CD4-positive, alpha-beta T cell treated with Interferon gamma for 1 hour (primary cell): ENCODE measurements at places on chromosomes 3 and 15.
A peak's percentile ranks its signal among the peaks of the same experiment; 100 is the strongest.

DNA sequence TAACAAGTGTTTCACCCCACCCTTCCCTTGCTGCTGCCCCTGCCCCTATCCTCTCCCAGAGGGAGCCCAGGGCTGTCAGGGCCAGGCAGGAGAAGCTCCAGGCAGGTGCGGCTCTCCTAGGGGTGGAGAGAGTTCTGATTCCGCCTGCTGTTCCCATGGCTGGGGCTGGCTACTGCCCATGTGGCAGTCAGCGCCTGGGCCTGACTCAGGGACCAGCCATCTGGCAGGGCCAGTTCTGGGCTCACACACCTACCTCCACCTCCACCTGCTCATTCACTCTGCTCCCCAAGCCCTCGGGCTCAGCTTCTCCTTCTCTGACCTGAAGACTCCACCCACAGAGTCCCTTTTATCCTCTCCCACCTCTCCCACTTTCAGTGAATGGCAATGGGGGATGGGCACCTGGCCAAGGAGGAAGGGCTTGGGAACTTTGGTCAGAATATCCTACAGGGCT is 23.4 kb downstream of the AMOTL2 start:
- no peak for DNase-seq

DNA sequence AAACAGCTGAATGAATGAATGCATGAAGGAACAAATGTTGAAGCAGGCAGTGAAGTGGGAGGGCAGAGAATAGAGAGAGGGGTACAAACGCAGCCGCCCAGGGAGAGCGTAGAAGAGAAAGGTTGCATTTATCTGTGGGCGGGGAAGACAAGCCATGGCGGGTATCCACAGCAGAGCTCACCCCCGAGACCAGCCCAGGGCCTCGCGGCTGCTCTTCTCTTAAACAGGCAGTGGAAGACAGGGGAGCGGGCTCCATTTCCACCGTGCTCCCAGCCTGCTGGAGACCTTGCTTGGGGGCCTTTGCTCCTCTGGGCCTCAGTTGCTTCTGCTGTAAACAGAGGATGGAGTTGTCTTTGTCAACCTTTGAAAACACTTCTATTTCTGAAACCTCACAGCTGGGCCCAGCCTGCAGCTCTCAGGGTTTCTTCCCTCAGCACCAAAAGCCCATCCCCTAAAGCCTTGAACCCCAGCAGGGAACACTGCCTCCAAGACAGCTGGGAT is 259.5 kb downstream of the UACA start:
- DNase-seq = no peak

- no peak for DNase-seq
These were observed 1.6 kb downstream of the BDH1 start for GRCh38 chr3:197554196-197554561.

DNA sequence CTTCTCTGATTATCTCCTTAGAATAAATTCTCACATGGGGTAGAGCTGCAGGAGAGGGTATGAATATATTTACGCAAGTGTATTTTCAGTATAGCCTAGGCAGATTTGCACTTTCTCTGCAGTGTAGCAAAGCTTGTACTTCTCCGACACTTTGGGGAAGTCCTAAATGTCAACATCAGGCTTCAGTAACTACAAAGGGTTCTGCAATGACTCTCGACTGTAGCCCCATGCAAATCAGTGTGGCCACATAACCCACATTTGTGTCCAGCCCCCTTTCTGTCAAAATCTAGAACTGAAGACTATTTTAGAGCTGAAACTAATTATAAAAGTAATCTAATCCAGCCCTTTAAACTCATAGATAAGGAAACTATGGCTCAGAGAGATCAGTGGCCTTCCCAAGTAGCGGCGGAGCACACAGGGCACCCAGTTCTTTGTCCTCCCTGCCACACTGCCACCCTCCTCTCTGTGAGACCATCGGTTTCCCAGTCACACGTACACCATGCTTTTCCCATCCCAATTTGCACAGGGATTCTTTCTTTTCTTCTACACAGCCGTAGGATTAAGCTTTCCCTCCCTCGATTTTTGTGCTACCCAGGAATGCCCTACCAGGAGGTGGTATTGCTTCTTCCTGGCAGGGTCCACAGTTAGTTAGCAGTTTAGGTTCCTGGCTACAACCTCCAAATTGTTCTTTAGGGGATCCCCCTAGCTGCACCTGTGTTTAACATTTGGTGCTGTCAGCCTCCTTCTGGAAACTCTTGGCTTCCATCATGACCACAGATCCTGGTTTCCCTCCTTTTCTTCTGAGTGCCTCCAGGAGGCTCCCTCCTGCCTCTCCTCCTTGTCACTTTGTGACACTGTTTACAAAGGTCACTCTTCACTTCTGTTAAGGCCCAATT is 22.9 kb downstream of the MRAS start:
- peak; percentile 31 for DNase-seq

DNA sequence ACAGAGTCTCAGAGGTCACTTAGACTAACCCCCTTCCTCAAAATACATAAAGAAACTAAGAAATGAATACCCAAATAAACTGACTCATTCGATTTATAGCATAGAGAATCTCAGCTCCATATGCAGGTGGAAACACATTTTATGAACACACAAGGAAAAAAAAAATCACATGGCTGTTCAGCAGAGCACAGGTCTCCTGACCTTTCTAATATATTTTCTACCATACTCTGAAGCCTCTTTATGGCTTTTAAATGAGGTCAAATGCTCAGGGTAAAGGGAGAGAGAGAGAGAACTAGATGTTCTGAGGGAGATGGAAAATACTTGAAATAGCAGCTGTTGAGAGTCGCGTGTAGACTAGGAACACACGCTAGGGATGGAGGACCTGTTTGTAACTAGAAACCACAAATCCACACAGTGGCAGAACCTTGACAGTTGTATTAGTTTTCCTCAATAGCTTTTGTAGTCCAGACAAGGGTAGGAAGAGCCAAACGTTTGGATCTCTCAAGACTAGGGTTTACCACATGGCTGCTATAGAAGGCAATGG is 165.3 kb downstream of the FMN1 start:
- no peak for DNase-seq

GRCh38 chr3:158097081-158097592 is 9.1 kb downstream of the SHOX2 start:
- DNase-seq = no peak

- DNase-seq = no peak
These were observed 11.4 kb downstream of the ACTC1 start for GRCh38 chr15:34783991-34784390.

DNA sequence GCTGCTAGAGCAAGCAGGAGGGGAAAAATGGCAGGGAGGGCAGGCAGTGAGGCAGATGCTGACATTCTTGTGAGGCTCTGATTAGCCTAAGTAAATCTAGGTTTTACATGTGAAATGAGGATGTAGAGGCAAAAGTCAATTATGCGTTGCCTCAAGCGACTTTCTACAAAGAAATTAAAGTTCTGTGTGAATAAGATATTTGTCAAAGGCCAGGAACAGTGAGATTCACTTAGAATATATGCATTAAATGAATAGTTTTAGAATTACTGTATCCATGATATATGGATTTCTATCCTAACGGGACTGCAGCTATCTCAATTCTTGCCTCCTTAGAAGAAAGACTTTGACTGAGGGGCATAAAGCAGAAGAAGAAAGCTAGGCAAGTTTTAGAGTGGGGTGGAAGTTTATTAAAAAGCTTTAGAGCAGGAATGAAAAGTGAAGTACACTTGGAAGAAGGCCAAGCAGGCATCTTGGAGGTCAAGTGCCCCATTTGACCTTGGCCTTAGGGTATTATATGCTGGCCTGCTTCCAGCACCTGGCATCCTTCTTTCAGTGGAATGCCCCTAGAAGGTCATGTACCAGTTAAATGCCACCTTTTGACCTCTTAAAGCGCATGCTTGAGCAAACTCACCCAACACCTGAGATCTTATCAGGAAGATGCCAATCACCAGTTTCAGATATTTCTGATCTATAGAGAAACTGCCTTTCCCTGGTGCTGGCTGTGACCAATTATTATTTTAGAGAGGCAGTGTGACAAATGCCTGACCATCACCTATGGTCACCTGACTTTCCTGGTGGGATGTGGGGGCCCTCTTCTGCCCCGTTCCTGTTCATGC is 38.2 kb downstream of the OSTN start:
- DNase-seq = no peak

GRCh38 chr3:33395900-33396299 is 44.3 kb downstream of the UBP1 start:
- DNase-seq = no peak

- DNase-seq = peak; percentile 16
These were observed 61.4 kb upstream of the POLG start for GRCh38 chr15:89395996-89396395.

DNA sequence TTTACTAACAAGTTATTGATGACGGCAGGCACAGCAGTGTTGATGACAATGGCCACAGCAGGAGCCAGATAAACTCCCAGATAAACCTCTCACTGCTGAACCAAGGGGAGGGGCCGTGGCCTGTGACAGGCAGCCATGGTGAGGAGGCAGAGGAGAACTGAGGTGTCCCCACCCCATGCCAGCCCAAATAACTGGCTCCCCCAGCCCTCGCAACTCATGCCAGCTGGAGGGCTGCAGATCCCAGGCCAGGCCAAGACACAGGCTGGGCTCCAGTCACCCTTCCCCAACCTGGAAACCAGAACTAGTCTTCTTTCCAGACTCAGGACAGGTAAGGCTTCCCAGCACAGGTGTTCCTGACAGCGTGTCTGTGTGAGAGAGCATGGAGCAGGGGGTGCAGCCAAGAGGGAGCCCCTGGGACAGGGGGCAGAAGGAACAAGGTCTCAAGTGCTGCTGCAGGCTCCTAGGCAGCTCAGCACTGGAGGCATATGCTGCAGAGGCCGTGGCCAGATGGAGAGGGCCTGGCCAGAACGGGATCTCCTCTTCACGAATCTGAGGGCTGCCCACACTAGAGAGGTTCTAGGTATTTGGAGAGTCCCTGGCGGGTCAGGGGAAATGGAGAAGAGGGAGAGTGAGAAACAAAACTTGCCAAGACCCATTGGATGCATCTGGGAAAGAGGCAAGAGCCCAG is 15.9 kb downstream of the PLA2G4F start:
- no peak for DNase-seq

DNA sequence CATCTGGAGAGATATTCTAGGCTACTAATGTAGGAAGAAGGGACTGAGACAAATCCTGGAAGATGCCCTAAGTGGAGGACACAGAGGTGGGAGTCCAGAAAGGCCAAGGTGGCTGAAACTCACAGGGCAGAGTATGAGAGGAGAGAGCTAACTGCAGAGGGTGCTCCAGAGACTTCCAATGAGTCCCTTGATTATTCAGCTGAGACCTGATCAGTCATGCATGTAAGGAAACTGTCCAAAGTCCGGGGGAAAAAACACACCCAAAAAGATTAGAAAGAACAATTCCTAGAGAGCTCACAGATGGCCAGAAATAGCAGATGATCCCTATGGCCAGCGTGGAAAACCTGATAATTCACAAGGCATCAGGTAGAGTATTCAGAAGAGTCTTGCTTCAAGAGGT is 18.7 kb upstream of the FOXP1 start:
- DNase-seq = no peak

- no peak for DNase-seq
These were observed 58.8 kb downstream of the KIF9 start for GRCh38 chr3:47223755-47224154.
